ENCODE measurements at places on chromosomes 1 and 21.

DNA sequence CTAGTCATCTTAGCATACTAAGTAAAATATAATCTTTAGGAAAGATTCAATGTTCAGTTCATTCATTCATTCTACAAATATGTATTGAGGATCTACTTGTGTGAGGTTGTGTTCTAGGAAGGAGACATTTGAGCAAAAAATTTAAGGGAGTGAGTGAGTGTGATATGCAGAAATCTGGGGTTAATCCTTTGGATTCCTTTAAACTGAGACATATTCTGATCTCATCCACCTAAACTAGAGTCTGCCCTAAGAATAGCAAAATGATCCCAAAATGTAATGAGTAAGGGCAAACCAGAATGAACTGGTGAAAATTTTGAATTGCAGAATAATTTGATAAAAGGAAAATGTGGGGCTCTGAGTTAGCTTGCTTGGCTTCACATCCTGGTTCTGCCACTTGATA lies 8.6 kb downstream of the UBE2U start:
- no peak for DNase-seq

GRCh38 chr1:47814612-47815395 lies 182.4 kb downstream of the TRABD2B start:
- DNase-seq: no peak

DNA sequence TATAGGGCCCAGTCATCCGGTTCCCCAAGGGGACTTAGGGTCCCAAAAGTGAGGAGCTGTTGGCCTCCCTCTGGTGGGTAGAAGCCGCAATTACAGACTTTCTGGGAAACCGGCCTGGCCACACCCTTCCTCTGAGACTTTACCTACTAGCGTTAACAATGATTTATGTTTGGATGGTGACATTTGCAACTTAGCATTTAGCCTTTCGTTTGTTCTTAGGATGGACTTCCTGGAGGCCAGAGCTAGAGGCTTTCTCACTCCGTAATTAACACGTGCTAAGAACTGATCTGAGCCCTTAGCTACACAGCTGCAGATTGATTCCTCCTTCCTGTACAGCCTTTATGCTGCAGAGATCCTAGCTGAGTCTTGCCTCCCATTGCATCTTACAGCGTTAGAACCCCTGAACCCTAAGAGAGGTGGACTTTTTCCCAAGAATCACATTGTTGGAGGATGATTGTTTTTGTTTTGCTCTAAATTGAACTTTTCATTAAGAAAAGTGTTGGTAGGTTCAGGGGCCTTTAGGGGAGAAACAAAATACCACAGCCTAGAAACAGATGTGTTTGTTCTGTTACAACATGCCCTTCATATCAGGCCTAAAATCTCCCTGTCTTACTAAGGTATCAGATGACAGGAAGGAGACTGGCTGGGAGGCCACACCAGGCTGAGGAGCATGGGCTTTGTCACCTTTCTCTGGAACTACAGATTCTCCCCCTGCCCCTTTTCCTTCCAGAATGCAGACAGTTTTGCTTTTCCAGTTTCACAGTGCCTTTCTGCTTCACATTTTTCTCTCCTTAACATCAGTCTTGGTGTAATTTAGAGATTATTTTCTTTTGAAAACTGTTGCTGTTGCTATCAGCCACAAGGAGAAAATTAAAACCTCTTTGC lies 1.9 kb downstream of the S100A11 start:
- DNase-seq: peak; percentile 53

DNA sequence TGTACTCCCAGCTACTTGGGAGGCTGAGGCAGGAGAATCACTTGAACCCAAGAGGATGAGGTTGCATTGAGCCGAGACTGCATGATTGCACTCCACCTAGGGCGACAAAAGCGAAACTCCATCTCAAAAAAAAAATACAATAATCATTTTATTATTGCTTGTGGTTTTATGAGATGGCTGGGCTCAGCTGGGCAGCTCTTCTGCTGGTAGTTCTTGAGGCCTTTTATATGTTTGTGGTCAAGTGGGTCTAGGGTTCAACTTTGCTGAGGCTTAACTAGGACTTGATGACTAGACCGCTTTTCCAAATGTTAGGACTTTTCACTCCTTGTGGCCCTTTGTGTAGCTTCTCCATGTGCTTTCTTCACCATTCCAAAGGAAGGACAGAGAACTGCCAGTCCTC lies 53.2 kb downstream of the SLC35F3 start:
- DNase-seq: no peak

GRCh38 chr1:75640137-75640536 lies 29.2 kb upstream of the SLC44A5 start:
- DNase-seq: no peak

- no peak for DNase-seq
These were observed 270.9 kb downstream of the TNR start for GRCh38 chr1:175472464-175472863.

- DNase-seq: no peak
These were observed 142.5 kb downstream of the RERE start for GRCh38 chr1:8674912-8675311.

DNA sequence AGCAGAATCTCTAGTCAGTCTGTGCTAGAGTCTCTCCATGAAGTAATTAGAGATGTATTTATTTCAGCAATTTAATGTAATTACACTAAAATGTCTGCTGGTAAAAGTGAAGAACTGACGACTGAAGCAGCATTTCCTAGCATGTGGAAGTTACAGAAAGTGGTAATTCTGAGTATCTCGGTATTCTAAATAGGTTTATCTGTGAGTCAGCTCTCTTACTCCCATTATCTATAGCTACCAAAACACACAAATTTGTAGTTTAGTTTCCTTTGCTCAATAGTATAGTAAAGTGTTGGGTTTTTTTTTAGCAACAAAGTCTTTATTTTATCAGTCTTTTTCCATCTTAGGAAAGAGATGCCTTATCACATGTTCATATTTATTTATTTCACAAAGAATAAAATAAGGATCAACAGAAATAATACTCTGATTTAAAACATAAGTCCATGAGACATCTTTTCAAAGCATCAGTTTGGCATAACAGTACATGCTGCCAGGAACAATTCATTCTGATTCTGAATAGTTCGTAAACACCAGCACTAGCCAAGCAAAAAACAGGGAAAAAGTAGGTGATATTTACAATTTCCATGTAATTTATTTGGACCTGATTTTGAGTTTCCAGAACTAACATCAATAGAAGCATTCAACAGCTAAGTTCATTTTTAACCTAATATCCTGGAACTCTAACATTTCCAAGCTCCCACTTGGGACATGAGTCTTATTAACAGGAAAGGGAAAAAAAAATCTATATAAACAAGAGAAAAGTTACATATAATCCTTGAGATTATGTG lies 76.3 kb downstream of the KCNT2 start:
- DNase-seq: no peak

GRCh38 chr1:216457356-216457755 lies 34.1 kb upstream of the USH2A start:
- DNase-seq: no peak
